ENCODE measurements at places on chromosomes 11 and 22.

DNA sequence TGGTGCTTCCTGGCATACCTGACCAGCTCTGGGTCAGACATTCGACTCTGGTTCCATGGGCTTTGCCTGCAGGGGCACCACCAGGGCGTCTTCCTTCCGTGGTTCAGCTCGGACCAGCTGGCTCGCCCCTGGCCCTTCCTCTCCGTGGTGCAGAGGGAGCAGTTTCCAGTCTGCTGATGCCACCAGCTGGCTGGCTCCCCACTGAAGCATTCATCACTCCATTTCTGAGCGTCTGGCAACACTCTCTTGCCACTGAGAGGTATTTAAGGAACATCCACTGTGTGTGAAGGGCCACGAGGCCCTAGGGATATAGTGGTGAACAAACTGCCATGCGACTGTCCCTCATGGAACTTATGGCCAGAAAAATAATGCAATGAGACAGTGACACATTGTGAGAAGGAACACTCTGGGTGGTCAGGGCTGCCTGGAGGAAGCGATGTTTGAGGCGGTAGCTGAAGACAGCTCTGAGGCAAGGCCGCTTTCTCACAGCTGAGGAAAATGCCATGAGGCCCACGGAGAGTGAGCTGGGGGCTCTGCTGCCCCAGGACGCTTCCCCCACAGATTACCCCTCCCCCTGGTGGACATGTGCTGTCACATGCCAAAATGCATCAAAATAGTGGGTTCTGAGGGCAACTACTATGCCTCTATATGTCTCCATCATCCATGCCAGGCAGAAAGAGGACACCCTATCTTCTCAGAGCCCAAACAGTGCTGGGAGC, 44.9 kb upstream of the ARFGAP3 start:
- no peak for DNase-seq

- DNase-seq: no peak
Observed at GRCh38 chr11:104798789-104799188, 99.5 kb downstream of the CASP12 start.

- DNase-seq: no peak
Observed at GRCh38 chr11:116981266-116981885, 116.9 kb downstream of the SIK3 start.

DNA sequence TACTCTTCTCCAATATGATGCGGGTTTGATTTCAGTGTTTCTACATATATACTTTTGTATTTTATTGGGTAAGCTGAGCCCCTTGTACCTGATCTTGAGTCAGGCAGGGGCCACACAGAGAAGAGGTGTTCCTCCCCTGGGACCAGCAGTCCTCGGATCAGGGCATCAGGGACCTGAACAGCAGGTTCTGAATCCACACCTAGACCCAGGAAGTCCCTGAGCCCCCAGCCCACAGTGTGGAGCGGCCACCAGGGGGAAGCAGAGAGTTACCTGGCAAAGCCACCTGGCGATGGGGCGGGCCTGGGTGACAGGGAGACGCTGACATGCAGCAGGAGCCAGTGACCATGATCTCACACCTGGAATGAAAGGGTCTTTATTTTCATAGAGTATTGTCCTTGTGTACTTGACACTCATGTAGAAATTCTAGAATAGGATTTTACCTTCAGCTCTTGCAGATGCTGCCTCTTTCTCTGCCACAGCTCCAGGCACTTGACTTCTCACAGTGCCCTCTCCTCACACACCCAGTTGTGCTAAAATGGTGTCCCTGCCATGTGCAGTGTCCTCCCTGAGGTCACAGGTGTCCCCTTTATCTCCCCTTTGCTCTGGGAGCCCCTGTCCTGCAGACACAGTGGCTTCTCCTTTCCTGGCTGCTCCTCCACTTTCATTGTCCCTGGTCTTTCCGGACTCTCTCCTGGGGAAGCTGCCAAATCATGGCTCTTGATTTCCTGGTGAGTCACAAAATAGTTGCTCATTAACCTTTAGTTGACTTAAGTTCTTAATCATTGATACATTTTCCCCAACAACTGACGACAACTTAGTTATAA, 48.5 kb downstream of the GGTLC2 start:
- DNase-seq: peak; percentile 69

- no peak for DNase-seq
Observed at GRCh38 chr11:6237266-6237665, 1.6 kb upstream of the CNGA4 start.

- DNase-seq: no peak
Observed at GRCh38 chr11:18696638-18697225, 1.8 kb upstream of the TMEM86A start.

- DNase-seq: no peak
Observed at GRCh38 chr22:36753120-36753802, 22.7 kb downstream of the IFT27 start.

DNA sequence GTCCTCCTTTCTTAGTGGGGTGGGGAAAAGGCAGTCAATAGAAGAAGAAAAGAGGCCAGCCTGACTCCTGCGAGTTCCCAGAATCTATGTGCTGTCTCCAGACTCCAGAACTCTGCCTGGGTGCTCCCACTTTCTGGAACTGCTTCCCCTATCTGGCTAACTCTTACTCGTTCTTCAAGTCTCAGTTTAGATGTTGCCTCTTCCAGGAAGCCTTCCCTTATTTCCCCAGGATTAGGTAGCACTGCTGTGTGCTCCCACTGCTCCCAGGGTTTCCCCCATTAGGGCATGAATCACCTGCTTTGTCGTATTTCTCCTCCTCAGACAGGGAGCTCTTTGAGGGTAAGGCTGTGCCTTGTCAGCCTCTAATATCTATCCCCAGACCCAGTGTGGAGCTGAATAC, 17.5 kb upstream of the SYT7 start:
- DNase-seq: no peak

- DNase-seq: no peak
Observed at GRCh38 chr11:7538031-7538430, 24.2 kb downstream of the PPFIBP2 start.

- DNase-seq: no peak
Observed at GRCh38 chr11:11493698-11494097, 128.1 kb downstream of the GALNT18 start.

- DNase-seq: no peak
Observed at GRCh38 chr11:107988397-107989158, 20.1 kb upstream of the CUL5 start.

DNA sequence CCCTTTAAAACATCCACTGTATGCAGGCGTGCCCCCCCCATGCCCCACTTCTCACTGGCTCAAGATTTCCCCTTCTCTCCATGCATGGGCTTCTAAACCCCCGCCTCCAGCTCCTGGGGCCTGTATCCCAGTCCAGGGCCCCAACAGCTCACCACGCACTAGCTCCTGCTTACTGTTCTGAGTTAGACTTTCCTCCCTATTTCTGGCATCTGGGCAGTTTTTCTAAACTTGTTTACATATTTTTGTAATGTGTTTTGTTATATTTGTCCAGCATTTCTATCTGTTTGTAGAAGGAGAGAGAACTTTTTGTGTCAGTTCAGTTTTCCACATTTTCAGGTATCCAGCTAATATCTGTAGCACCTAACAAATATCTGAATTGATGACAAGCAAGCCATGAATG, 178.5 kb downstream of the SPON1 start:
- DNase-seq: no peak

DNA sequence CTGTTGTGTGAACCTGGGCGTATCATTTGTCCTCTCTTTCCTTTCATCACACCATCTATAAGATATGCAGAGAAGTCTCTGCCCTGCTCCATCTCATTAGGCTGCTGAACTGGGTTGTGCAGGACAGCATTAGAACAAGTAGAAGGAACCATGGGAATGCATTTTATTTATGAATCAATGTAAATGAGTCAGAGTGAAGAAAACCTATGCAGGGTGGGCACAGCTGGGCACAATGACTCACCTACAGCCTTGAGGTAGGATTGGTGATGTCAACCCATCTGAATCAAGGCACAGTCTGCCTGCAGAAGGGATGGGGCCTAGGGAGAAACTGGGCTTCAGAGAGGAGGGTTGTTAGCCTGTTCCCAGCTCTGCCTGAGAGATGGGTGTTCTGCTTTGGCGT, 123.4 kb downstream of the CSNK2A3 start:
- DNase-seq: no peak

DNA sequence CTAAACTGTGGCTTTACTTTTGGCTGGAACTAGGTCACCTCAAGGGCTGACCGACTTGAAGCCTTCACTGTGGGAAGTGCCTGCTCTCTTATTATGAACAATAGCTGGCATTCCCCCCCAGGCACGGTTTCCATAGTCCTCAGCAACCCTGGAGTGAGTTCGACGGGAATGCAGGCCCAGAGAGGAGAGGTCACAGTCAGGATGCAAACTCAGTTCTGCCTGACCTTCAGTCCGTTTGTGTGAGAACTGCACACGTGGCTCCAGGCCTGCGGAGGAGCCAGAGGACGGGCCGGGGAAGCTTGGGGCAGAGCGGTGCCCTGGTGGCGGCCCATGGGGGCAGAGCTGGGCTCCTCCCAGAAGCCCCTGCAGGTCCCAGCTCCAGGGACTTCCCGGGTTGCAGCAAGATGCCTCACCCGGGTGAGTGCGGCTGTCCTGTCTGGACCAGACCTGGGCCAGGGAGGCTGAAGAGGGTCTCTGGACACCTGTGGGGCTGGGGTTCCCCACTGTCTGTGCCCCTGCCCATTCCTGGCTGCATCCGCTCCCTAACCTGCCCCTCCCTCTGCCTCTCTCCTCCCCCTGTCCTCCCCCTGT, 17.2 kb downstream of the SLC25A18 start:
- no peak for DNase-seq

DNA sequence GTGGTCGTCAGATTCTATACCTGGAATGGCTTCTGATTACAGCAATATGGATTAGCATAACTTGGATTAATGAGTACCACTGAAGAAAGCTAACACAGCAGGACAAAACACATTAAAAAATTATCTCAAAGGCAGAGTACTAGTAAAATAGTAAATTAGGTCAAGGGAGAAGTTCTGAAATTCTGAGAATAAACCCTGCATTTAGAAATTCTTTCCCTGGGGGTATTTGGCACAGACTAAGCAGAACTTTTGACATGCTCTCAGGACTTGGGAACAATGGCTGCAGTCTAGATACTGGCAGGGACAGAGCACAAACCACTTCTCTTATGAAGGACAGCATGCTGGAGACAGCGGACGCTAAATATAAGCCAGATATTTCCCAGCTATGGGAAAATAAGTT, 85.6 kb upstream of the GRIA4 start:
- no peak for DNase-seq

All from ecto neural progenitor cell (in vitro differentiated cells).